ENCODE measurements at places on chromosomes 6 and 20. TPM values are rescaled to one million over a fixed set of nuclear protein-coding genes. Genes with fewer than 3 reads are reported as not detected.

RBM12 gene
- total RNA-seq = 168 TPM

C20orf202 gene
- not detected for total RNA-seq

SLC22A16 gene
- total RNA-seq = not detected

RAET1E gene
- not detected for total RNA-seq

RPS21 gene
- 1,920 TPM for total RNA-seq

MYCT1 gene
- not detected for total RNA-seq

DNA sequence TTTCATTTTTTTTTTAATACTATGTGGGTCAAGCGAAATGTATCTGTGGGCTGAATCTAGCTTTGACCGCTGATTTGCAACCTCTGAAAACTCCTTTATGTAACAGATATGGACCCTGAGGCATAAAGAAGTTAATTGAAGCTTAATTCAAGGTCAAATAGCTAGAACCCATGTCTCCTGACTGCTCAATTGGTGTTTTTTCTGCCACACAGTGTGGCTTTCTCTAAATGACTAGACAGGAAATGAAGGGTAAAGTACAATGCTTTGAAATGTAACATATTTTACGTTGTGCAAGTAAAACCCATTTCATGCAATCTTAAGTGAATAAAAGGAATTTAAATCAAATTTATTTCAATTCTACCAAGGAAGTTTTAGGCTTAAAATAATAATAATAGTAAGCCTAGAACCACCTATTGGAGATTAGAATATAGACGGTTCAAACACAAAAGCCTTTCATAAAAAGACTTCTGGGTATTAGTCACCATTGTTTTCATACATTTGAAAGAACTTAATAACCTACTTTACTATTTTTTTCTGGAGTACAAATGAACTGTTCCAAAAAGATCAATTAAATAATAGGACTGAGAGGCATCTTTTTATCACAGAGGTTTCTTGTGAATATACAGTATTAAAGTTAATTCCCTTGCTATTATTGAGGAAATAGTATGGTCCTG lies 279.8 kb downstream of the EPHA7 start:
- H3K4me3 ChIP-seq = no peak overlapping the region
- H3K27me3 ChIP-seq = no peaks in the 10 kb centered on the region
- no peaks in the 10 kb centered on the region for H3K4me1 ChIP-seq
- no peaks in the 10 kb centered on the region for H3K36me3 ChIP-seq
- no peak for DNase-seq

DNA sequence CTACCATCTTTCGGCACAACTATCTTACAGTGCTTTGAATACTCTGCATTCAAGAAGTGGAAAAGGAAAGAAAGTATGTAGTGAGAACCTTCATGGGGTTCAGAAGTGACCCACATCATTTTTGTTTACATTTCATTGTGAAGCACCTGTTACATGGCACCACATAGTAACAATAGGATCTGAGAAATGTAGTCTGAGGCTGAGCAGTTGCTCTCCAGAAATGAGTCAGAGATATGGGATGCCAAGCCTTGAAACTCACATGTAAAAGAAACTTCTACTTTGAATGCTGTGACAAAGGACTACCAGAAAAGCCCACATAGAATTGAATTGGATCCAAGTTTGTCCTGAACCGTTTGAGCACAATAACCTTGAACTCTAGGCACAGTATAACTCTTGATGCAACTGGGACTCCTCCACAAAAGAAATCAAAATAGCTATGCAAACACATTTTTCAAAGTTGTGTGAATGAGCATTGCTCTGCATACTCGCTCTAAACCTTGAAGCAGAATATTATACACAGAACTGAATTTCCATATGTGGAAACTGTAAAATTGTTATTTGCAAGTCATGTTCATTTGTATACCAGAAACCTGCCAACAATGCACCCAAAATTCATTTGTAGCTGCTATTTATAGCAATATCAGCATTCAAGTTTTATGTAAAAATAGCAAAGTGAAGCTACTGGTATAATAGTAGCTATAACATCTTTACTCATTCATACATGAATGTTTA lies 400.9 kb upstream of the POU3F2 start:
- H3K4me1 ChIP-seq = no peaks in the 10 kb centered on the region
- no peak overlapping the region for H3K4me3 ChIP-seq
- no peak for DNase-seq

DNA sequence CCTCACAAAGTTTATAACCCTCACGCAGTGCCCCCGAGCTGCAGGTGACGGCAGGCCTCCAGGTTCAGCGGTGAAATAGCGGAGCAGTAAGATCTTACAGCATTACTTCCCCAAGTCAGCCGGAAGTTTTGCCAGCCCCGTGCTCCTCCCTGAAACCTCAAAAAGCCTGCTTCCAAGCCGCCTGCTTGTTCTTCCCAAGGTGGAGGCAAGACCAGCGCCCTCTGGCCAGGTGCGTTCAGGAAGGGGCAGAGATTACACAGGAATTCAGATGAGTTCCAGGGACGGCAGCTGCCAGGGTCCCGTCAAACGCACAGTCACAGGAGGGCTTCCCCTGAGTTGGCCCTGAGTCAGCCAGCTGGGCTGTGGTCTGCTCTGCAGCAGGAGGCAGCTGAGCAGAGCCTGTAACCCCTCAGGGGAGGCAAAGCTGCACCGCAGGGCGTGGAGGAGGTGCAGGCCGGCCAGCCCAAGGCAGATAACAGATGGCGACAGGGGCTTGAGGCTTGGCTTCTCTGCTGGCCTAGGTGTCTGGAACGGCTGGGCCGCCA lies 124.1 kb upstream of the RPS6KA2 start:
- H3K27me3 ChIP-seq = peaks cover 7% of the 10 kb centered on the region
- no peak for DNase-seq

GRCh38 chr6:147173140-147173539 lies 31.1 kb upstream of the STXBP5 start:
- H3K27ac ChIP-seq = no peak overlapping the region
- DNase-seq = no peak
- H3K36me3 ChIP-seq = no peaks in the 10 kb centered on the region
- no peaks in the 10 kb centered on the region for H3K4me1 ChIP-seq
- no peaks in the 10 kb centered on the region for H3K27me3 ChIP-seq

DNA sequence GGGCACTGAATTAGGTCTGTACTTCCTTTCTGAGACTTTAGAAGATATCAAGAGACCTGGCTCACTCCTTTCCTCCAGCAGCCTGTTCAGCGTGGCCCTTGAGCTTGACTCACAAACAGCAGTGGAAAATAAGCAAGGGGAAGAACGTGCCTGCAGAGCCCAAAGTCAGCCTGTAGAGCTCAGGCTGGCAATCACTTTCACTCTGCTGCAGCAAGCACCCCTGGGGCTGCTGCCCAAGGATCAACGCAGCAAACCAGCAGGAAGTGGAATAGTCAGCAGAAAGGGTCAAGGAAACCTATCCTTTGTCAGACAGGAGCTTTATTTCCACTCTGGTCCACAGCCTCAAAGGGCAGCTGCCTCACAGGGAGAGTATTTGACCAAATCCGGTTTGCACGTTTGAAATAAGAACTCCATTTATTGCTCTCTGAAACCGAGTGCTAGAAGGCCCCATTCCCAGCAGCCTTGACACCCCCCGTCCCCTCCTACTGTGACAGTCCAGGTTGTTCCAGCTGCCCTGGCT lies 77.4 kb downstream of the PRDM1 start:
- peaks cover 73% of the 10 kb centered on the region for H3K4me1 ChIP-seq
- H3K27me3 ChIP-seq = peaks cover 3% of the 10 kb centered on the region
- H3K27ac ChIP-seq = peak overlapping the region; percentile 98
- DNase-seq = peak; percentile 49

GRCh38 chr6:131486608-131487007 lies 86.4 kb upstream of the ARG1 start:
- no peaks in the 10 kb centered on the region for H3K36me3 ChIP-seq
- no peaks in the 10 kb centered on the region for H3K27me3 ChIP-seq
- no peak overlapping the region for H3K4me3 ChIP-seq
- no peaks in the 10 kb centered on the region for H3K4me1 ChIP-seq
- no peak for DNase-seq

GRCh38 chr6:24778878-24779277 lies 4.1 kb downstream of the GMNN start:
- no peak overlapping the region for H3K27ac ChIP-seq
- peak overlapping the region; percentile 15 for H3K4me3 ChIP-seq
- H3K27me3 ChIP-seq = no peaks in the 10 kb centered on the region
- H3K4me1 ChIP-seq = peaks cover 55% of the 10 kb centered on the region
- peaks cover 36% of the 10 kb centered on the region for H3K36me3 ChIP-seq

DNA sequence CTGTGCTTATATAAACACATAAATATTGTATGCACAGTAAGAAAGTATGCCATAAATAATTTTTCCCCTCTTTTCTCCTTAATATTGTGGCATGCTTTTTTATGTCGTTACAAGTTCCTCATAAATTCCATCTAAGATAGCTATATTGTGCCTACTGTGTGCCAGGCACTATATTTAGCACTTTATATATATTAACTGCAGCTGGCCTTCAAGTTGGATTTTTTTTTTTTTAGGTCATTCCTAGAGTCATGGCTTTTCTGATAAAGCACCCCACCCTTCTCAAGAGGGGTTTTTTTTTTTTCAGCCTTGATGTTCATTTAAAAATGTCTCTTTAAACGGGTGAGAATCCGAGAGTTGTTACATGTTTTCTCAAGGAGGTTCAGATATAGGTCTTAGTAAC lies 42.8 kb upstream of the RNF8 start:
- peaks cover 32% of the 10 kb centered on the region for H3K36me3 ChIP-seq
- H3K27ac ChIP-seq = no peak overlapping the region
- peaks cover 28% of the 10 kb centered on the region for H3K4me1 ChIP-seq
- H3K4me3 ChIP-seq = no peak overlapping the region
- DNase-seq = no peak
- no peaks in the 10 kb centered on the region for H3K27me3 ChIP-seq

DNA sequence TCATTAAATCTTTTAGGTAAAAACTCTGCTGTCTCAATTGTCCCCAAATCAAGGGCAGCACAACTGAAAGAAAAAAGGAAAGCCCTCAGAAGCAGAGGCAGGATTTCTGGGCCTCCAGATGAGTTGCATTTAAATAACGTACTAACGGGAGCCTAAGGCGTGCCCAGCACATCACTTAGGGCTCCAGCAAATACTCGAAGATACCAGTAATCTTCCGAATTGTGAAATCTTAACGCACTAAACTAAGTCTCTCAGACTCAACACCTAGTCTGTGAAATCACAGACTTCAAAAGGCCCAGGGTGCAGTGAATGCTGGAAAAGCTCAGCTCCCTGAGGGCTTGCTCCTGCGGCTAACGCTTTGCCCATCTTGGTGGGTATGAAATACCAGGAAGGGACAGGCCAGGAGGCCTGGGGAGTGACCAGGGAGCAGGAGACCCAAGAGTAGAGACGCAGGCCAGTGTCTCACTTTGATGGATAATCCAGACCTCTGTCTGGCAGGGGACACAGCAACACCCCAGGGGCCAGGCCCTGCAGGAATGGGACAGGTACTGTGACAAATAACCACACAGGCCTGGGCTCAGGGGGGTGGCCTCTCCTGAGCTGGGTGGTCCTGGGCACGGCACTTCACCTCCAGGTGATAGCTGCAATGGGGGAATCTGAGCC lies 36.4 kb downstream of the RRBP1 start:
- no peaks in the 10 kb centered on the region for H3K27me3 ChIP-seq
- H3K4me1 ChIP-seq = no peaks in the 10 kb centered on the region
- DNase-seq = no peak
- H3K4me3 ChIP-seq = no peak overlapping the region
- no peak overlapping the region for H3K27ac ChIP-seq
- peaks cover 2% of the 10 kb centered on the region for H3K36me3 ChIP-seq

DNA sequence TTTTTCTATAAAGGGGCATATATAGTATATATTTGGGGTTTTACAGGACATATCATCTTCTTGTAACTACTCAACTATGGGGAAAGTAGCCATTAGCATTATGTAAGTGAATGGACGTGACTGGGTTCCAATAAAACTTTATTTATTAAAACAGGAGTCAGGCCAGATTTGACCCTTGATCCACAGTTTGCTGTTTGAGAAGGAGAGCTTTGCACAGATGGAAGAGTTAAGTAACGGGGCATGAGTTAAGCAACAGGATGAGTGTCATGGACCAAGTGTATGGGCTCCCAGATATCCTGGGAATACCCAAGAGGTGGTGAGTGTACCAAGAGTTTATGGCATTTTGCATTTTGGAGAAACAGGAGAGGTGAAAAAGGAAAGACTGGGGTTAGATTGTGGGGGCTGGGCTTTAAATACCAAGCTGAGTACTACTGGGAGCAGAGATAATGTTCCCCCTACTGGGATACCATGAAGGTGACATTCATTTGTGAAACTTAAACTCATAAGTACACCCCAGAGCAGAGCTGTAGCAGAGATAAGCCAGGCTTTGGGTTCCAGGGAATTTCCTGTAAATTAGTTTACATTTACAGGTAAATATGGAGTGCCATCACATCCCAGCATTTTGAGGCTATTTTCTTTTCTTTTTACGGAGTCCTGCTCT lies 18.5 kb upstream of the SCUBE3 start:
- peaks cover 12% of the 10 kb centered on the region for H3K27me3 ChIP-seq
- H3K4me1 ChIP-seq = no peaks in the 10 kb centered on the region
- no peak overlapping the region for H3K27ac ChIP-seq

DNA sequence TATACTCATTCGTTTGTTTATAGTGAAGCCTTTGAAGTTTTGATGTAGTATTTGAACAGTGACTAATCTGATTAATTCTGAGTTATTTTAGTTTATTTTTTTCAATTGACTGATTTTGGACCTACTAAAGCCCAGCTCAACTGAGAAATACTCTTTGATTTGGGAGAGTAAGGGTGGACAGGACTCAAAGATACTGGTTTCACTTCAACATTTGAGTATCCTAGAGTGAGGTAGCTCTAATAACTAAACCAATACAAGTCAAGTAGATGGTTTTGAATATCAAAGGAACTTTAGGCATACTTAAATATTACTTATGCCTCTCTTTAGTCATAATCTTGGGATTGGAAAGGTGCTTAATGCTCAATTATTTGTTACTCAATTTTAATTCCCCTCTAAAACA lies 65.6 kb downstream of the ZNF292 start:
- no peak overlapping the region for H3K27ac ChIP-seq
- H3K4me1 ChIP-seq = no peaks in the 10 kb centered on the region
- no peaks in the 10 kb centered on the region for H3K27me3 ChIP-seq
- DNase-seq = no peak
- H3K36me3 ChIP-seq = peaks cover 51% of the 10 kb centered on the region

DNA sequence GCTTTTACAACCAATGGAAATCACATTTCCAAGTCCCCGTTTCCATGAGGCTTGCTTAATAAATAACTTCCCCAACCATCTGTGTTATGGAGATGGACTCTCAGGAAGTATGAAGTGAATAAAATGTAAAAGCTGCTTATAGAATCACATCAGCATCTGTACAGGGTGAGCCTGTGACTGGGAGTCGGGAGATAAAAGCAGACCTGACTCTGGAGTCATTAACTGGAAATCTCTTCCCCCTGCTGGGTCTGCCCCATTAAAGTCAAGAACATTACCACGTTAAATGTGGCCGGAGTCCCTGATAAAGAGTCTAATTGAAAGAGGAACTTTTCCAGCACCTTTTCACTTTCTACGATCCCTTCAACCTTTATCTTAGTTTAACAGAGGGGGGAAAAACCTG lies 368.5 kb downstream of the DOK5 start:
- no peak overlapping the region for H3K27ac ChIP-seq
- H3K36me3 ChIP-seq = no peaks in the 10 kb centered on the region
- no peaks in the 10 kb centered on the region for H3K4me1 ChIP-seq
- H3K4me3 ChIP-seq = no peak overlapping the region
- no peak for DNase-seq

Data from activated T-helper 1 cell treated with anti-CD3 and anti-CD28 coated beads, Interleukin-12 subunit alpha, Interleukin-12 subunit beta, Interleukin-2, Interleukin-4 antibody, amounts not matched to agents 30 ng/mL and 10 ng/mL and 1 ng/mL, durations not matched to agents 14 hours and 24 hours and 36 hours (primary cell).